D341Med (cell line): ENCODE measurements at places on chromosomes 16 and 17.

- DNase-seq, result no peak
Measured at GRCh38 chr17:3506054-3506453, 30.3 kb downstream of the ASPA start.

DNA sequence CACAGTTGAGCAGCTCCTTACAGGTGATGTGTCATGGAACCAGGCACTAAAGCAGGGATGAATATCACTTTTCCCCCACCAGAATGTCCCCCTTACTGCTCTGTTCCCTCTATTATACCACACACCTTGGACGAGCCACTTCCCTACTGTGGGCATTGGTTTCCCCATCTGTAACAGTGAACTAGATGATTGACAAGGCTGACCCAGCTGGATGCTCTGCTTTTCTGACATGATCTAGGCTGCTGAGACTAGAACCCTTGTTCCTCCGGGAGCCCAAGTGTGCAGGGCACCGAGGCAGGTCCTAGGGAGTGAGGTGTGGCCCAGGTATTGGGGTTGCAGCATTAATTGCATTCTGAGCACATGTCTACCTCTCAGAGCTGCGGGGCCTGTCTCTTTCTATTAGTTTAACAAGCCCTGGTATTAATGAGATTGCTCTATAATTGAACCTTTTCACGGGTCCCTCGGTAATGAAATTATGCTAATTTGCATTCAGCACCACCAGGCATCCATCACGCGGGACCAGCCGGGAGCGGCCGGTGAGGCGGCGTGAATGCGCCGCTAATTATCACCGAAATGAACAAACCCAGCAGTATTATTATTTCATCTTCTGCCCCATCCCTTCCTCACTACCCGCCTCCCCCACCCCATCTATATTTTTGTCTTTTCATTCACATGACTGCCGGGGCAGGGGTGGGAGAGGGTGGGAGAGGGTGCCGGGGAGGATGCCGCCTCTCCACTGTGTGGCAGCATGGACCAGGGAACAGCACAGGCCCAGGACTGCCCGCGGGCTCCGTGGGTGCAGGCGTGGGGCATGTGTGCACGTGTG is 121.1 kb downstream of the CYLD start:
- no peak for DNase-seq

GRCh38 chr17:12738624-12739023 is 50.7 kb upstream of the ARHGAP44 start:
- DNase-seq, result no peak

- no peak for DNase-seq
Measured at GRCh38 chr16:13194766-13195165, 293.4 kb downstream of the SHISA9 start.
